ENCODE measurements at places on chromosomes 13 and 19.

DNA sequence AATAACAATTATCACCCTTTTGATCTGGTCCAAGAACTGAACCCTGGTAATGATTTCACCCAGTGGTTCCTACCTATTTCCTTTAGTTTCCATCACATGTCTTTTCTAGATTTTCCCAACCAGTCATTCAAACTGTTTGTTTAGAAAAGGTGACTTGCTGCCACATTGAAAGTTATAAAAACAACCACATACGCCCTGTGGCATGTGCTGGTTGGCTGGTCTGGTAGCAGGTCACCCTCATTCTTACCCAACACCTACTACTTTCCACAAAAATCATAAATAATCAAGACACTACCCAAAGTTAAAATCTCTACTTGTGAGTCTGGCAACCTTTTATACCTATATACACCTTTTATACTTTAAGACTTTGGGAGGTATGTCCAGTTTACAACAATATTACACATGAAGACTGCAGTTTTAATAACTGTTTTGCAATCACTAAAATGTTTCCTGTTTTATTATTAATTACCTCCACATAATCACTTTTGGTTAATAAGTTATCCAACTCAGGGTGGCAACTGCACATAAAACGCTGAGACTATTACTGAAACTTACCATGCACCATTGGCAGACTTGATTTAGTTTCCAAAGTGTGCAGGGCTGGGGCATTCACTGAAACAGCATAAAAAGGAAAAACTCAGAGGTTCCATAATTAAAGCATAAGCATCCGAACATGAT lies 38.9 kb downstream of the DZIP1 start:
- DNase-seq, result no peak

DNA sequence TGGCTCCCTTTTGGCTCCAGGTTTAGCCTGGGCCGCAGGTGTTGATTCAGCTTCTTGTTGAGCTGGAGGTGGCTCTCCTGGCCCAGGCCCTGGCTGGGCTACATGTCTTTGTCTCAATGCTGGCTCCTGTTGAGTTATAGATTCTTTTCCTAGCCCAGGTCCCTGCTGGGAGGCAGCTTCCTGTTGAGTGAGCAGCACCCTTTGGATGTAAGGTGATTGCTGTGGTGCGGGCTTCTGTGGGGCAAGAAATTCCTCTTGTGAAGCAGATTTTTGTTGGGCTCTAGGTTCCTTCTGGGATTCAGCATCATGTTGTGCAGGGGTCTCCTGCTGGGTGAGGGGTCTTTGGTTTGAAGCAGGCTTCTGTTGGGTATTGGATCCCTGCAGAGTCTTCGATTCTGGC lies 545 bp downstream of the LIPE start:
- no peak for DNase-seq

- no peak for DNase-seq
Observed at GRCh38 chr19:35816262-35816661, 3.6 kb upstream of the PRODH2 start.

DNA sequence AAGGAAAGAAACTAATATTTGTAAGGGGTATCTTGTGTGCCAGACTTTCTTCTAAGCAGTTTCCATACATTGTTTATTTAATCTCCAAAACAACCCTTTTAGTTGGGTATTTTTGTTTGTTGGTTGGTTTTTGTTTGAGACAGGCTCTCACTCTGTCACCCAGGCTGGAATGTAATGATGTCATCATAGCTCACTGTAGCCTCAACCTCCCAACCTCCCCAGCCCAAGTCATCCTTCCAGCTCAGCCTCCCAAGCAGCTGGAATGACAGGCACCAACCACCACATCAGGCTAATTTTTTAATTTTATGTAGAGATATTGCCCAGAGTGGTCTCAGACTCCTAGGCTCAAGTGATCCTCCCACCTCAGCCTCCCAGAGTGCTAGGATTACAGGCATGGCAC lies 41.2 kb upstream of the LSM14A start:
- DNase-seq, result no peak

GRCh38 chr19:48290771-48291488 lies 21.0 kb downstream of the ZNF114 start:
- peak; percentile 40 for DNase-seq

- DNase-seq, result no peak
Observed at GRCh38 chr13:23979361-23980159, 82.3 kb upstream of the C1QTNF9B start.

- DNase-seq, result no peak
Observed at GRCh38 chr19:16429759-16430091, 42.0 kb downstream of the EPS15L1 start.

- no peak for DNase-seq
Observed at GRCh38 chr13:44388427-44389059, 14.9 kb downstream of the SERP2 start.

DNA sequence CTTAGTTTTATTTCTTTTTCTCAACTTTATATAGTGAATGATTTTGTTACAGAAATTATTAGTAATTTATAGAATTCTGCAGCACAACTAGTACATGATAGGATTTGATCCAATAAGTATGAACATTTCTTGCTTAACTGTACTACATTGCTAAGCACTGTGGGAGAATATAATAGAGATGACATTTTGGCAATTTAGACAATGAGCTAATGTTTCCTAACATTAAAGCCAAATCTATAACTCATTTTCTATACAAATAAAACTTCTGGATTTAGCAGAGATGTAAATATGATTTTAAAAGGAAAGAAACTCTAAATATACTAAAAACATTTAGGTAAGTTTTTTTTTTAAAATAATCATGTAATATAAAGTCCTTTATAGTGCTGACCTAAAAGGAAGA lies 87.3 kb downstream of the FNDC3A start:
- DNase-seq, result no peak

GRCh38 chr13:111007209-111007608 lies 92.3 kb upstream of the ANKRD10 start:
- DNase-seq, result no peak

GRCh38 chr13:75404726-75405125 lies 77.2 kb downstream of the TBC1D4 start:
- peak; percentile 33 for DNase-seq

GRCh38 chr13:89749888-89750287 lies 1597.6 kb upstream of the MIR17HG start:
- no peak for DNase-seq

- no peak for DNase-seq
Observed at GRCh38 chr19:7819337-7819736, 10.7 kb upstream of the EVI5L start.

- no peak for DNase-seq
Observed at GRCh38 chr13:52036037-52036436, 11.5 kb downstream of the UTP14C start.

GRCh38 chr13:109751477-109751876 lies 34.9 kb downstream of the IRS2 start:
- no peak for DNase-seq

DNA sequence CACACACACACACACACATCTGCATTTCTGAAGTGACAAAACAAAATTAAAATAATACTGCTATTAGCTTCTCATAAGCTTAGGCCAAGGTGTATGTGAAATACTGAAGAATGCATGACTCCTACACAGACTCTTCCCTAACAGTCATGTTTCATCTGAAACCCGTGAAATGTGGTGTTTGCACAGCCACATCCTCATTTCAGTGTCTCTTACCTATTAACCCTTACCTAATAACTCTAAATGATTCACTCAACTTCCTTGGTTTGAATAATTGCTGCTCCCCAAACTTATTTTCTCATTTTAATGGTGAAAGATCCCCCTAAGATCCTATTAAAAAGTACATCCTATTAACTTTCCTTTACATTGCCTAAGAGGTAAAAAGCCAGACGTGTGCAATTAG lies 117.6 kb downstream of the MIPEP start:
- DNase-seq, result no peak

DNA sequence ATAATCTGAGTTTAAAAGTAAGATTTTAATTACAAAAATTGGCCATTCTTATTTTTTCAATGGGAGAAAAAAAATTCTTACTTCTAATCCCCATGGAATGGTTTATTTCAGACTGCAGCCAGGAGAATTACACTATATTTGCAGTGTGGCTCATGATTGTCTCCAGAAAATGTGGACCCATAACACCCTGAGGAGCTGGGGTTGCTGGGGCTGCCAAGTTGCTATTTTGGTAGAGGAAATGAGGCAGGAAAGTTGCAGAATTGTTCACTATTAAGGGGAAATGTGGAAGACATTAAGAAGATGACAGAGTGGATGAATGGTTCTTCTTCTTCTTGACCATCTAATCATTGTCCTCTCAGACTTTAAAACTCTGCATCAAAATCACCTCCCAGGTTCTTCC lies 4.6 kb upstream of the SCEL start:
- no peak for DNase-seq

- no peak for DNase-seq
Observed at GRCh38 chr19:4473763-4474513, 1.8 kb downstream of the HDGFL2 start.

- DNase-seq, result peak; percentile 56
Observed at GRCh38 chr13:23990455-23990854, 93.2 kb upstream of the C1QTNF9B start.

- DNase-seq, result no peak
Observed at GRCh38 chr13:51844862-51845573, at the start of gene TMEM272. TMEM272 (minus strand) TSS chr13:51845177; CDS start chr13:51838530, 6,647 bp downstream.

Data from NCI-H524 treated with DMSO at 0.1 percent for 48 hours (cell line).